NCI-H1105 treated with DMSO at 0.1 percent for 48 hours (cell line): ENCODE measurements at places on chromosomes 1 and 21.
A peak's percentile ranks its signal among the peaks of the same experiment; 100 is the strongest.

DNA sequence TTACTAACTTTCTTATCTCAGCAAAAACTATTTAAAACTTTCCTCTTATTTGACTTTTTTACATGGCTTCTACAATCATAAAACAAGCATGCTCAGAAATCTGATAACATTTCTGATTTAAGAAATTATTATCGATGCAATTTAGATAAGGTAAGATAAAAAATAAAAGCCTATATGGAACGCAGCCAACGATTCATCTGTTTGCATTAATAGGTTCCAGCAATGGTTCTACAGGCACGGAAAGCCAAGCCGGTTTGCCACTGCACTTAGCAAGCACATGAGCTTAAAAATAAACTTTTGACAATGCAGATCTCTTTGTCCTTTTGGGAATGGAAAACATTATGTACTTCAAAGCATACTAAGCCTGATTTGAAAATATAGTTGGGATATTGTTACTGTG, 77.5 kb upstream of the KCNK2 start:
- peak; percentile 87 for DNase-seq

DNA sequence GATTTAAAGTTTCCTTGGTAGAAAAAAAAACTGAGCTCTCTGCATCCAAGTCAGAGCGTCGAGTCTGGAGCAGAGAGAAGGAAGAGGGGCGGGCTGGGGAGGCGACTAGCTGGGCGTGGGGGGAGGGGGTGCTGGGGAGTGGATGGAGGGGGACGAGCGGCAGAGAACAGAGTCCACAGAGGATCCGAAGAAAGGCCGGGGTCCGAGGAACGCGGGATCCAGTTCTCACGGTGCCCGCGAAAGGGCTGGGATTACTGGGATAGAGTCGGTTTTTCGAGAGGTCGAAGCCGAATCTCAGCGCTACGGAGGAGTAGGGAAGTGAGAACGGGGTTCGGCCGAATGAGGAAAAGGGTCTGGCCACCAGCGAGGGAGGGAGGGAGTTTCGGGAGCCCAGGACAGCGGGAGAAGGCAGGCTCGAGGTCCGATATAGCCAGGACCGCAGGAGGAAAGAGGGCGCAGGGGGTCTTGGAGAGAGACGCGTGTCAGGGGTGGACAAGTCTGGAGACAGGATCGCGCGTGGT, 665 bp downstream of the DAB1 start:
- no peak for DNase-seq

DNA sequence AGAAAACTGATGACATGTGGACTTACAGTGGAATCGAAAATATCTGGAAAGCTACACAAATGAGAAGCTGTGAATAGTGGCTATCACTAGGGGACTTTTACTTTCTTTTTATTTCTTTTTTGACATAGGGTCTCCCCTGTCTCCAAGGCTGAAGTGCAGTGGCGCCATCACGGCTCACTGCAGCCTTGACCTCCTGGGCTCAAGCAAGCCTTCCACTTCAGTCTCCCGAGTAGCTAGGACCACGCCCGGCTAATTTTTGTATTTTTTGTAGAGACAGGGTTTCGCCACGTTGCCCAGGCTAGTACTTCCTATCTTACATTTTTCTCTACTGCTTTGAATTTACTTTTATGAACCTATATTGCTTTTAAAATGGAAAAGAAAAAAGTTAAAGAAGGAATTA, 10.5 kb downstream of the TMEM35B start:
- DNase-seq = no peak

- peak; percentile 23 for DNase-seq
These were observed 1.4 kb upstream of the DENND2C start for GRCh38 chr1:114671011-114671938.

GRCh38 chr1:201716742-201717135, 112.2 kb upstream of the IPO9 start:
- DNase-seq = no peak

- no peak for DNase-seq
These were observed 52.2 kb downstream of the SLC27A3 start for GRCh38 chr1:153827168-153827964.

DNA sequence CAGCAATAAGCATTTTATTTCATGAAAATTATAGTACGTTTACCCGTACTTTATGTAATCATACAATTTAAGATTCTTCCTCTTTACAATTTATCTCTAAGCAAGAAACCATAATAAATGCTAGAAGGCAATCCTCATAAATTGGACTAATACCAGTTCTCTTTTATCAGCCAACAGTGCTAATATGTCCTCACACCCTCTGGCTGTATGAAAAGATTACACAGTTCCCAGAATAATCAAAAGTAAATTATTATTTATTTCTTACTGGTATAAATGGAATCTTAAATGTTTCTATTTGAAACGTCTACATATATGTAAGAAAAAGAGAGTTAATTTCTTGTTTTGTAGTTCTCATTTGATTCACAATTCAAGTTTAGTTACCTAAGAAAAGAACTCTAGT, 3.1 kb upstream of the CDKN2C start:
- peak; percentile 42 for DNase-seq

DNA sequence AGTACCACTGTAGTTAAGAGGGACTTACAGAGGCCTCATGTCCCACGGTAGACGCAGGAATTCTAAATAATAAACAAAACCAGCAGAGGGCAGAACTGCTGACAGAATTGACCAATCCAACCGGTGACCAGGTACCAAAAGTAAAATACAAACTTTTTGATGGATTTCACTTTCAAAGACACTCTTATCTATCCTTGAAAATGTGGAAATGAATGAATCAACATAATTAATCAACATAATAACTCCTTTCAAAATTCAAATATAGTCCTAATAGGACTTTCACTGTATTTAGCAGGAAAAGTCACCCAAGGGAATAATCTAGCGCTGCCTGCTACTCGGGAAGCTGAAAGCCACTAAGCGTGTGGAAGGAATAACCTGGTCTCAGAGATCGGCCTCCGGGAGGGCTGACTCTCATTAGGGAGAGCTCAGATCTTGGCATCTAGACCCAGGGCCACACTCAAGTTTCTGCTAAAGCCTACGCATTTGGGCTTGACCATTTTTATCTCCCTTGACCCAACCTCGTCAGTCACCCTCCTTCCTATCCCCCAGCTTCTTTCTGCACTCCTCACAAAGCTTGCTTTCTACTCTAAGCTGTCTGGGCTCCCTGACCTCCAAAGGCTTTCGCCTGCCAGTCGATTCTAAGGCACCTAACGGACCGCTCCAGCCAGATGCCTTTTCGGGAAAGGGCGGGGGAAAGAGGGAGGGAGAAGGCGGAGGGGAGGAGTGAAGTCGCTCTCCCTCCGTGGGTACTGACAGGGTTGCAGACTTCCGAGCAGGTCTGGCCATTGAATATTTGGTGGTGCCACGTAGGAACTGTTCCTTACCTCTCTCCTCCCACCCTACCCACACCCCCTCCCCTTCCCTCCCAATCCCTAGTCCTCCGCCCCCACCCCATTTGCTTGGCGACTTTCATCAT, 1.6 kb downstream of the COL11A1 start:
- DNase-seq = peak; percentile 68

GRCh38 chr1:9784508-9785133, 39.1 kb downstream of the CLSTN1 start:
- peak; percentile 57 for DNase-seq

DNA sequence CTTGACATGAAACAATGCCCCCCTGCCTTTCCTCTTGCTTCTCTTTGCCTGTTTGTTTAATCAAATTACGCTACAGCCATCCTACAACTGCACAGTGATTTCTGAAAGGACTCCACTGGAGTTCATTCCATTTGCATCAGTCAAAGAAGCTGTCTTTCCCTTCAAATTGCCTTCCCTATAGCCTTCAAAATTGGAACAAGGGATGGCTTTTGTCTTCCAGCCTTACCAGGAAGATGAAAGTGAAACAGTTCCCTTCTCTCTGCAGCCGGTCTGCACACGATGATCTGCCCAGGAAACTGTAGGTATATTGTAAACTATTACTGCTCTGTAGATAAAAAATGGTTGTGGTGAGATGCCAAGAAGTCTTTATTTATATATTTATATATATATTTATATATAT, 65.6 kb upstream of the ETS2 start:
- no peak for DNase-seq

DNA sequence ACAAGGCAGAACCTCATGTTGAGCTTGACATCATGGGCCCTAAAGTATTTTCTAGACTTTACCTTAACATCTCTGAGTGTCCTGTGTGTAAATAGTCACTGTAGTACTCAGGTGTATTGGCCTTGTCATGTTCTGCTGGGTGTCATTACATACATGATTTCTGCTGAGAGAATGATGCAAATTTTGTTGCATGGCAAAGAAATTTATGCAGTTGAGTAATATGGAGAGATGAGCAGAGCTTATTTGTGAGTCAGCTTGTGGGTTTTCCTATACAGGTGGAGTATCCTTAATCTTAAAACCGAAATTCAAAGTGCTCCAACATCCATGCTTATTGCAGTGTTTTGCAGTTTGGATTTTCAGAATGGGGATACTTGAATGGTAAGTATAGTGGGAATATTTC, 36.6 kb downstream of the RGL1 start:
- DNase-seq = no peak

- no peak for DNase-seq
These were observed 75.1 kb downstream of the CAMTA1 start for GRCh38 chr1:6860401-6860800.

DNA sequence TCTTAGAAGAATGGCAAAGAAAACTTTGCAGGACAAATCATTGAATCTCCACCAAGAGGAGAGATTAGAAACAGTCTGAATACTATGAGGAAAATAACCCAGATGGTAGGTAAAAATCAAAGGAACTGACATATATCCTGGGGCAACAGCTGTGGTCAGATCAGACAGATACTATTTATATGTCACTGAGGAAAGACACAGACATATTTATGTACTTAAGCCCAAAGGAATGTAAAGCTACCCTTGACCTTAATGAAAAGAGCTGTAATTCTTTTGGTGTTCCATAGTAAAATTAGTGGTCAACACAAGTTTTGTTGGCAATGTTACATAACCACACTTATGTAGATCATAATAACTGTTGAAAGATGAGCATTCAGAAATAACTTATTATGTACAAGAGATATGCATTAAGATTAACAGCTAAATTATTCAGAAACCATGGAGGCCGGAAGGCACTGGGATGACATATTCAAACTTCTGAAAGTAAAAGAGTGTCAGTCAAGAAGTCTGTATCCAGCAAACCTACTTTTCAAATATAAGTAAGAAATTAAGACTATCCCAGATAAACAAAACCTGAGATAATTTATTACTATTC, 166.1 kb upstream of the SAMSN1 start:
- DNase-seq = no peak

DNA sequence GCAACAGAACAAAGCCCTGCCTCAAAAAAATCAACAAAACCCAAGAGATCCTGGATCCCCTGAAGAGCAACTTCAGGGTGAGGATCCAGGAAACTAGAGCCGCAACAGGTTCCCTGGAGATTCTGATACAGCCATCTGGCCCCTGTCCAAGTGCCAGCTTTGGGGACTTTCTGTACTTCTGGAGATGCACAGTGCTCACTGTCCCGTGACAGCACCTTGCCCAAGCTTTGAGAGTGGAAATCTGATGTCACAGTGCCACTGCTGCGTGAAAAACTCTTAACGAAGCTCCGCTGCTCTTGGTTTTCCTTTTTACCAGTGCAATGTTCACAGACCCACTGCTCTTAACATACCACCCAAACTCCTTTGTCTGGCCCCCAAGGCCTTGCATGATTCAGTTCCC, 26.3 kb downstream of the STK40 start:
- DNase-seq = no peak
